ENCODE measurements at places on chromosomes 7 and 10.

- DNase-seq = no peak
These were observed 177.9 kb upstream of the STEAP4 start for GRCh38 chr7:88484551-88484950.

DNA sequence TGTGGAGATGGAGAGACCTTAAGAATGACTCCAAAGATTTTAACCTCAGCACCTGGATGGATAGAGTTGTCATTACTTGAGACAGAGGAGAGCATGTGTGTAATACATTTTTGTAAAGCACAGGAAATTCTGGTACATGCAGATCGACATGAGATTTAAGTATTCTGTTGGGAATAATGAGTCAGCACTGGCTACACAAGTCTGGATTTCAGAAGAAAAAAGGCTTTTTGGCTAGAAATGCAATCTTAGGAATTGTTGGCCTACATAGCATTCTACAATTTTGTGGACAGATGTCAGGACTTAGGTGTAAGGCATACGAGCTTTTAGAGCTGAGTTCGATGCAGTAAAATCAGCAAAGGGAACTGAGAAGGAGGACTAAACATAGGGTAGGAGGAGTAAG, 24.1 kb upstream of the ANKRD30A start:
- DNase-seq = no peak

DNA sequence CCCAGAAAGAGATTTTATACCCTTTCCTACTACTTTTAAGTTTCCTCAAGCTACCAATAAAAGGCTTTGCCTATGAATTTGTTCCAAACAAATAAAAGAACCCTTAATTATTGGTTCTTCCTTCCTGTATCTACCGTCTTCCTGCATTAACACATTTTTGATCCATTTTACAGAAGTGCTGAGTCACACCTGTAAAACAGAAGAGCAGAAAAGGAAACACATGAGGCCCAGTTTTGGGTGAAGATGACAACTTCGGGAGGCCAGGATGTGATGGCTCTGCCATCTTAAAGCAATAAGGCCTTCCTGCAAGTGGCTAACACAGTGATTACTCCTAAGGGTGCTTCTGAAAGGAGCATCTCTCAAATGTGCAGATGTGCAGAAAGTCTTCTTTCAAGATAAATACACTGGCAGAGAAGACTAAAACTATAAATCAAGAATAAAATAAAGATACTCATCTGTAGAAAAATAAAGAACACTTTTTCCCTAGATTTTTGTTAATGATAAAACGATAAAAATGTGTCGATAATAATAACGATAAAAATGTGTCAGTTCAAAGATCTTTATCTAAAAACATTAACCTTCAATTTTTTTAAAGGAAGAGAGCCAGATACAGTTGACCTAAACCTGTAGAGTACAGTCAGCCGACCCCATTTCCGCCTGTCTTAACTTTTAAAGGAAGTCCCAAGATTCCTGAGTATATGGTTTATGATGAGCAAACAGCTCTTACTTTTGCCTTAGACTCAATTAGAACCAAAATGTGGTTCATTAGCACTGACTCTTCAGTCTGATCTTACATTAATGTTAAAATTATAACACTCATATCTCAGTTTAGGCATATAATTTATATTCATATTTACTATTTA, 108.6 kb downstream of the UBE2H start:
- DNase-seq = no peak

- DNase-seq = no peak
These were observed 51.2 kb upstream of the TMEM248 start for GRCh38 chr7:66869660-66870450.

DNA sequence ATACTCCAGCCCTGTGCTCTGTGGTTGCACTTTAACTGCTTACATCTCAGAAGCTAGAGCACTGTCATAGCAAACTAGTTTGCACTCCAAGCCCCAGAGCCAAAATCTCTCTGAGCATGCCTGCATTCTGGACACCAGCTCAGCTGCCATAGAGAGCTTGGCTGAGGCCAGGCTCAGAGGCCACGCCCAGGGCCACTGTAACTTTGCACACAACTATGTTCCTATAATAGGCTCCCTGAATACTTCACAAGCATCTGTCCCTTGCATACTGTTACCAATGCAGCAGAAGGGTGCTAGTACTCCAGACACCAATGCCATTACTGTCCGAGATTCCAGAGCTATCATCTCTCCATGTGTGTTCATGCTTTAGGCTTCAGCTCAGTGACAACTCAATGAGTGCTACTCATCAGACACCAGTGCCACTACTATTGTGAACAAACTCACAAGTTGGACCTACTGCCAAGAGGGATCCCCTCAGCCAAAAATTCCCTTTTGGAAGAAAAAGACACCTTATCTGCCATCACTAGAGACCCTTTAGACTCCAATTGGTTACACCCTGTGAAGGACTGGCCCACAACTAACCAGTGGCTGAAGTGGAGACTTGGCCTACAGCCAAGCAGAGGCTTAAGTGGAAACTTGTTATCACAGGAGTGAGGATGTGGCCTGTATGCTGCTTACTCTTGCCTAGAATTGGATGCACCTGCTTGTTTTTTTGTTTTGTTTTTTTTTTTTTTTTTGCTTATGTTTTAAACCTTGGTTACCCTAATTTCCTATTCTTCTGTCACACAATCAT, 211.6 kb upstream of the MAGI2 start:
- no peak for DNase-seq

GRCh38 chr10:132764108-132764507, 21.8 kb downstream of the NKX6-2 start:
- DNase-seq = no peak

DNA sequence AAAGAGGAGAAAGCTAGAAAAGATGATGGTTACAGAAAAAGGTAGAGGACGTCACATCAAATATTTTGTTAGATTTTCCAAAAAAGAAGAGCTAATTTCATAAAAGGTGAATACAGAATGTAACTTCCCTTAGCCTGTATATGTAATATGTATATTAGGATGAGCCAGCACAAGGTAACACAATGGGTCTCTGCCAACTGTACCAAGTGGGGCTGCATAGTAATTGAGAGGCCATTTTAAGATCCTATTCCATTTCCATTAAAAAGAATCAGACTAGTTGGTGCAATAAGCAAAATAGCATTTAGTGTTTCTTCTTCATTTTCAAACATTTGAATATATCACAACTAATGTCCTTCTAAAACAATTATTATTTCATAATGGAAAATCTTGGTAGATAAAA, 134.6 kb downstream of the SEMA3A start:
- no peak for DNase-seq

GRCh38 chr7:317643-318405, 27.9 kb downstream of the FOXL3 start:
- no peak for DNase-seq

DNA sequence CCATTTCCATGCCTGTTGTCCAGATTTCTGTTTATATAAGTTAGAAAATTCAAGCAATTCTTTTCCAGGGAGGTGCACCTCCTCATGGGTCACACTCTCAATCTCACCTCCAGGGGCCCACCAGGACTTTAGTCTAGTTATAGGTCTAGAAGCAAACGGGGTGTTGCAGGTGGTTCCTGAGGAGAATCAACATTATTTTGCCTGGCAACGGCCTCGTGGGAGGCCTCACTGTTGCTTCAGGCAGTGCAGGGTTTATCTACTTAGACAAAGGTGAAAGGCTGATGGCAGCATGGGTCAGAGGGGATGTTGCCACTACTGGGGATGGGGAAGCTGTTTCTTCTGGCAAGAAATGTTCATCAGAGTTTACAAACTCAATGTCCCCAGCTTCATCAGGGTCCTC, 56.7 kb upstream of the LRRC18 start:
- DNase-seq = no peak

GRCh38 chr10:74909670-74910069, 83.3 kb downstream of the KAT6B start:
- no peak for DNase-seq

DNA sequence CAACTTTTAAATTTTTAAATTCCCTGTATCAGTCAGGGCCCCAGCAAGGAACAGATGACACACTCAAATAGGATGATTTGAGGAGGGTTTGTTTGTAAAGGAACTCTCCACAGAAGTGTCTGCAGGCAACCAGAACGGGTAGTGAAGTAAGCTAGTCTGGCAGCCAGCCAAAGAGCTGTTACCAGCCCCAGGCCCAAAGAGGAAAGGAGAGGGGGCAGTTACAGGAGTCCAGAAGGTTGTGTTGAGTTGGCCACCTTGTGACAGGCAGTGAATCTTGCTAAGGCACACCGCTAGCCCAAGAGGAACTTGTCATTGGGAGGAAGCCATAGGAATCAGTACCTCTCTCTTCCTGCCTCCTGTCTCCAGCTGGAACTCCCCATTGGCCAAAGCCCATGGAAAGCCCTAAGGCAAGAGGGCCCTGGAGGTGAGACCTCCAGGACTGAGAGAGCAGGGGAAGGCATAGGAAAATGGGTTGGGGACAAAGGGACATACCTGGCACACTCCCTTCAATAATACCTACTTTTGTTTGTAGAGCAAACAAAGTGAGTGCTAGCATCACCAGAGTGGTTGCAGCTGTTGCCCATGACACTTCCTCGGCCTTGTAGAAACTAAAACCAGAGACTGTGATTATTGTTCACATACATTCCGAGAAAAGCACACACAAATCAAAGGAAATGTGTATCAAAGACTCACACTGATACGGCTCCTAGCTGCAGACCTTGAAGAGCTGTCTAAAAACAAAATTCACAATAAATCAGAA, 25.4 kb upstream of the GATAD1 start:
- DNase-seq = no peak

GRCh38 chr10:112227331-112227987, 43.9 kb upstream of the GPAM start:
- no peak for DNase-seq

GRCh38 chr7:155107126-155107525, 37.0 kb downstream of the HTR5A start:
- no peak for DNase-seq

- no peak for DNase-seq
These were observed 278.5 kb downstream of the DNAJB6 start for GRCh38 chr7:157615101-157615817.

GRCh38 chr10:119872610-119872859, at the start of gene MCMBP:
Gene MCMBP, minus strand, starts transcription at chr10:119872843. Its CDS starts 259 bp downstream, at chr10:119872584.
- DNase-seq = no peak

- DNase-seq = no peak
These were observed 66.7 kb downstream of the ARL4A start for GRCh38 chr7:12754179-12754578.

DNA sequence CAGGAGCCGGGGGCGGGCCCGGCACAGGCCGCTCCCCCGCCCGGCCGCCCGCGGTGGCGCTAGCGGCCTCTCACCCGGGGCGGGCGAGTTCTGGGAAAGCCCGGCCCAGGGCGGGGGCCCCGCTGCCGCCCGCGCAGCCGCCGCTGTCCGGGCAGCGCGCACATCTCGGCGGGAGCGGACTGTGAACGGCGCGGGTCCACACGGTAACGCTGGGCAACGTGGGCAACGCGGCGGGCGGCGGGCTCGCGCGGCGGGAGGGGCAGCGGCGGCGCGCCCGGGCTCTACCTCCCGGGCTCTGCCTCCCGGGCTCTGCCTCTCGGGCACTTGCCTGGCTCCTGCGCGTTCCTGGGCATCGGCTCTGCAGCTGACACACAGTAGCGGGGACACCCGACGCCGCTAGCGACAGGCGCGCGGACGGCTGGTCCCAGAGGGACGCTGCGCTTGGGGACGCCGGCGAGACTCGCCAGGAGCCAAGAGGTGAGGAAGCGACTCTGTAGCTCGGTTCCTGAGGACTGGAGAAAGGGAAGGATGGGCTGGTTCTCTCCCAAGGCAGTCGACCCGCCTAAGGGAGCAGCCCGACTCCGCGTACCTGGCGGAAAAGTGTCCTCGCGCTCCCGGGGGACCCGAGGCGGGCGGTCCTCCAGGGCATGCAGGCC, at the start of gene PLCE1:
Gene PLCE1 (plus strand): TSS at position 150 of the 656 bp plus-strand sequence. CDS start 37,116 bp downstream, outside the sequence.
- DNase-seq = no peak

GRCh38 chr10:29681676-29682448, 47.1 kb upstream of the SVIL start:
- DNase-seq = no peak

- DNase-seq = no peak
These were observed 83.7 kb downstream of the DGKB start for GRCh38 chr7:14818871-14819270.

- DNase-seq = no peak
These were observed 65.6 kb downstream of the PTEN start for GRCh38 chr10:87928996-87929395.

DNA sequence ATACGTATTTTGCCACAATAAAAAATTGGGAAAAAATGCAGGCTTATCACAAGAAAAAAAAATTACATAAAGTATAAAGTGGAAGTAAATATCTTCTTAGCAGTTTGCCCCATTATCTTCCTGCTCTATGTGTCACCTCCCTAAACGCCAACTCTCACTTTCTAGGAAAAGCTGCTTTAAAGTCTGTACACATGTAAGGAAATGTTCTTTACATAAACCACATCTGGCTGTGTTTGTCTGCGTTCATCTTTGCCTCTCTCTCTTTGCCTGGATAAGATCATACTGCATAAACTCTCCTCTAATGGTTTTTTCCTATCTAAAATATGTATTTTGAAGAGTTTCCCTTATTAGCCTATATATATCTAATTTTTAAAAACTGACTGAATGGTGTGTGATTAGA, 23.0 kb upstream of the UMAD1 start:
- DNase-seq = no peak

DNA sequence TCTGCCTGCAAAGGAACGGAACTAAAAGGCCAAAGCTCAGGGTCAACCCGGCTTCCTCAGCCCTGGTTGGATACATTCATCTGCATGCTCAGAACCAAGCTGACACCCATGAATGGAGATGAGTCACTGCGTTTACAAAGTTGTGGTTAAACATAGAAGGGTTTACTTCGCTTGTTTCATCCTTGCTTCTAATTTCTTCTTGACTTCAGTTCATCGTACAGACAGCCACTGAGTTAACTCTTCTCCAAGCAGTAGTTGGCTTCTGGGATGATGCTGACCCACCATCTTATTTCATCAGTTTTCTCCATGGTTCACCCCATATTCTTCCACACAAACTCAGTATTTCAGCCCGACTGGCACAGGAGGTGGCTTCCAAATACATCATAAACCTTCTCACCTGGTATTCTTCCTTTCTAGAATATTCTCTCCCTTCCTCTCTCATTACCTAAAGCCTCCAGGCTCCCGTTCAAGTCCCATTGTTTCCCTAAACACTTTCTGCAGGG, 166.3 kb upstream of the RNF32 start:
- DNase-seq = no peak

DNA sequence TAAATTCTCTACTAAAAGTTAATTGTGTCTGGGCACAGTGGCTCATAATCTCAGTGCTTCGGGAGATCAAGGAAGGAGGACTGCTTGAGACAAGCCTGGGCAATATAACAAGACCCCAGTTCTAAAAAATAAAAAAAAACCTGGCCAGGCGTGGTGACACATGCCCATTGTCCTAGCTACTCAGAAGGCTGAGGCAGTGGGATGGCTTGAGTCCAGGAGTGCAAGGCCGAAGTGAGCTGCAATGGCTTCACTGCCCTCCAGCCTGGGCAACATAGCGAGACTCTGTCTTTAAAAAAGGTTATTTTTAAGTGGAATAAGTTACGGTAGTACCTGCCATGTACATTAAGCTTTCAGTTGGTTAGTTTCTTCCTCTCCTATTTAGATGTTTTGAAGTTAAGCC, 28.9 kb downstream of the CDK14 start:
- DNase-seq = no peak

DNA sequence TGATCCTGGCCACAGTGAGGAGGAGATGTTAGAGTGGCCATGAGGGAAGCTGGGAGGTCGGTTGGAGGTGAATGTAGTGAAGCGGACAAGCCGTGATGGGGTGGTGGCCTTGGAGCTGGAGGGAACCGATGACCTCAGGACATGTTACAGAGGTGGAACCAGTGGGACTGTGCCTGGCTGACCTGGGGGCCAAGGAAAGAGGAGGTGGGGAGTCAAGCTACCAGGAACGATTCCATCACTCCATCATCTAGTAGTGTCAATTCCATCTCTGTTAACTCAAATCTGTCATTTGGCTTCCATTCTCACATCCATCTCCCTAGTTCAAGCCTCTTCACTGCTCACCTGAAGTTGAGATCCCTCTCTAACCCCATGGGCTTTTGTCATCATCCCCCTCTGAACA, 102.4 kb upstream of the LYZL2 start:
- no peak for DNase-seq
